ENCODE measurements at places on chromosomes 6 and 20. TPM values are rescaled to one million over a fixed set of nuclear protein-coding genes. Genes with fewer than 3 reads are reported as not detected.

DNA sequence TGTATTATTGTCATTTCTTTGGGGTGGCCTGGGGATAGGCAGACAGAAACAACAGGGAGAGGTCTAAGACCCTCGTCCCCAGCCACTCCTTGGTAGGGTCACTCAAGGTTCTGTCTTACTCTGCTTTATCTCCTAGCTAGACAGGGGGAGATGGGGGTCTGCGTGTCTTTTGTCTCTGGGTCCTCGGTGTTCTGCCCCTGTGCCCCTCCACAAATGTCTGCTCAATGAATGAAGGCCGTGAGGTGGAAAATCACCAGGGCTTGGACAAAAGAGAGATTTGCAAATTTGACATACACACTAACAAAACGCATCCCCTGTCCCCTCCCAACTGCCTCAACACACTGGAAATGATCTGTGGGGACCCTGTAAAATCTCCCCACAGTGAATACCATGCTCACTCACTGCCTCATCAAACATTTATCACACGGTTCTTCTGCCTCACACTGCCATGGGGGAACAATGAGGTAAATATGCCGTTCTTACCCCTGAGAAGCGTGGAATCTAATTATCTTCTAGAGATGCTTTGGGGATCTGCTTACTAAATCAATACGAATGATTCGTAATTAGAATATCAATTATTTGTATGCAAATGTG lies 13.2 kb upstream of the VAPB start:
- H3K27ac ChIP-seq = no peak overlapping the region

DNA sequence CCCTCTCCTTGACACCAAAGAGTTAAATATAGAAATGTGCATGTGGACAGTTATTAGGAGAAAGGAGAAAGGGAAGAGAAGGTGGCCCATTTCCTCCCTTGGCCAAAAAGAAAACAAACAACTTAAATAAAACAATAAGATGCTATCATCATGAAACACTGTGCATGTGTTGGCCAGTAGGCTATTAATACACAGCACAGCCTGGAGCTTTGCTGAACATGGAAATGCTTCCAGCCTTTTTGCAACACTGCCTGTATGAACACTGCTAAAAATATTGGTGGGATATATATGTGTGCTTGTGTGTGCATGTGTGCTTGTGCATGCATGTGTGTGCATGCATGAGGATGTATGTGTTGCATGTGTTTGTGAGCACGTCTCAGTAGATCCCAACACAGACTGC lies 100.4 kb downstream of the LY86 start:
- H3K27me3 ChIP-seq = no peaks in the 10 kb centered on the region
- peak overlapping the region; percentile 96 for H3K27ac ChIP-seq
- no peak for DNase-seq
- no peak overlapping the region for H3K4me3 ChIP-seq
- no peaks in the 10 kb centered on the region for H3K36me3 ChIP-seq

GRCh38 chr6:149563928-149564325 lies 2.2 kb upstream of the GINM1 start:
- peaks cover 9% of the 10 kb centered on the region for H3K4me1 ChIP-seq
- no peak for DNase-seq
- H3K27ac ChIP-seq = no peak overlapping the region
- H3K27me3 ChIP-seq = peaks cover 24% of the 10 kb centered on the region
- H3K4me3 ChIP-seq = no peak overlapping the region
- no peaks in the 10 kb centered on the region for H3K36me3 ChIP-seq

- peak overlapping the region; percentile 62 for H3K4me3 ChIP-seq
- DNase-seq = no peak
- H3K36me3 ChIP-seq = no peaks in the 10 kb centered on the region
- H3K4me1 ChIP-seq = peaks cover 7% of the 10 kb centered on the region
Measured at GRCh38 chr6:36840432-36841403, 1.5 kb upstream of the CPNE5 start.

GRCh38 chr6:14834851-14835530 lies 410.9 kb upstream of the JARID2 start:
- H3K36me3 ChIP-seq = no peaks in the 10 kb centered on the region
- no peak overlapping the region for H3K4me3 ChIP-seq
- DNase-seq = no peak
- peaks cover 29% of the 10 kb centered on the region for H3K4me1 ChIP-seq
- H3K27ac ChIP-seq = no peak overlapping the region

- H3K27ac ChIP-seq = no peak overlapping the region
- no peaks in the 10 kb centered on the region for H3K27me3 ChIP-seq
- DNase-seq = no peak
- H3K4me1 ChIP-seq = no peaks in the 10 kb centered on the region
- no peak overlapping the region for H3K4me3 ChIP-seq
Measured at GRCh38 chr6:35388772-35389352, 46.5 kb downstream of the PPARD start.

DNA sequence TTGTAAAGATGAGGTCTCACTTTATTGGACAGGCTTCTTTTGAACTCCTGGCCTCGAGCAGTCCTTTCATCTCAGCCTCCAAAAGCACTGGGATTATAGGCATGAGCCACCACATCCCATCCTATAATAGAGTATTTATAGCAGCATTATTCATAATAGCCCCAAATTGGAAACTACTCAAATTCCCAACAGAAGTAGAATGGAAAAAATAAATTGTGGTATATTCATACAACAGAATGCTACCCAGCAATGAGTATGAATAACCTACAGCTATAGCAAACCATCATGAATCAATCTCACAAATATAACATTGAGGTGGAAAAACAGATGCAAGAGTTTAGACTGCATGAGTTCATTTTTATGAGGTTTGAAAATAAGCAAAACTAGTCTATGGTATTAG lies 84.8 kb upstream of the BTBD3 start:
- no peak overlapping the region for H3K4me3 ChIP-seq
- DNase-seq = no peak
- no peaks in the 10 kb centered on the region for H3K36me3 ChIP-seq
- H3K27ac ChIP-seq = no peak overlapping the region
- H3K4me1 ChIP-seq = no peaks in the 10 kb centered on the region
- no peaks in the 10 kb centered on the region for H3K27me3 ChIP-seq

GRCh38 chr6:134422426-134423231 lies 104.7 kb upstream of the SGK1 start:
- no peak overlapping the region for H3K27ac ChIP-seq
- peaks cover 3% of the 10 kb centered on the region for H3K27me3 ChIP-seq
- no peaks in the 10 kb centered on the region for H3K36me3 ChIP-seq
- no peak overlapping the region for H3K4me3 ChIP-seq

GRCh38 chr6:3195695-3196497 lies 31.6 kb downstream of the TUBB2B start:
- H3K4me3 ChIP-seq = no peak overlapping the region
- H3K27me3 ChIP-seq = no peaks in the 10 kb centered on the region
- no peak overlapping the region for H3K27ac ChIP-seq
- DNase-seq = no peak
- no peaks in the 10 kb centered on the region for H3K36me3 ChIP-seq

GRCh38 chr6:14984519-14984853 lies 261.4 kb upstream of the JARID2 start:
- peaks cover 3% of the 10 kb centered on the region for H3K4me1 ChIP-seq
- H3K4me3 ChIP-seq = no peak overlapping the region
- H3K27ac ChIP-seq = no peak overlapping the region
- H3K27me3 ChIP-seq = peaks cover 4% of the 10 kb centered on the region
- no peak for DNase-seq

DNA sequence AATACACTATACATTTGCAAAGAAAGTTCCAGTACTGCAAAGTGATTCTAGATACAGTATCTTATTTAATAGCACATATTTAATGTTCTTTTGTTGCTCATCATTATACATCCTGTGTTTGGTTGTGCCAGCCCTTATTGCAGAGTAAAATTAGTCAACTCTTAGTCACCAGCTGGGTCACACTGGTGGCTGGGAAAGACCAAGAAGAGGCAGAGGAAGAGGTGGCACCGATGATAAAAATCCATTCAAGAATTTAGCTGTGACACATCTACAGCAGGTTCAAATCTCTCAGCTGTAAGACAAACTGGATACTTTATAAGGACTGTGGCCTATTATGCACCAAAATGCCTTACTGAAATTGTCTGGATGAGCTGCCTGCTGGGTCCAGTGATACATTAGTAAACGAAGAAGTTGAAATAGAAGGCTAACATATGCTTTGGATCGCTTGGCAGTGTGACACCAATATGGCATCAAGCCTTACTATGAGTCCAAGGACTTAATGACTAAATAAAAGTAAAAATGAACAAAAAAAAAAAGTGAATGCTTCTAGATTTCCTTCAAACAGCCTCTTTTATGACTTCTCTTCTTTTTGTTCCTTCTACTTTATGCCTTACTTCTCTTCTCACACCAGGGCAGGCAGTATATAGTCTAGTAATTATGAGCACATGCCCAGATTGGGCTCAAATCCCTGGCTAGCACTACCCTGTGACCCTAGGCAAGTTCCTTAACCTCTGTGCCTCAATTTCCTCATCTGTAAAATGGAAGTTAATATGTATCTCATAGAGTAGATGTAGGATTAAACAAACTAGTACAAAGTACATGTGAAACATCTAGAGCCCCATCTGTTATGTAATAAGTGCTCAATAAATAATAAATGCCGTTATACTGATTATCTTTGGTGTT lies 29.4 kb upstream of the RNF8 start:
- H3K36me3 ChIP-seq = peaks cover 14% of the 10 kb centered on the region
- no peaks in the 10 kb centered on the region for H3K27me3 ChIP-seq
- no peak overlapping the region for H3K4me3 ChIP-seq
- H3K27ac ChIP-seq = no peak overlapping the region
- H3K4me1 ChIP-seq = no peaks in the 10 kb centered on the region

- peak overlapping the region; percentile 43 for H3K27ac ChIP-seq
- peaks cover 11% of the 10 kb centered on the region for H3K27me3 ChIP-seq
- H3K4me1 ChIP-seq = peaks cover 5% of the 10 kb centered on the region
- DNase-seq = no peak
- no peak overlapping the region for H3K4me3 ChIP-seq
Measured at GRCh38 chr20:48098866-48099265, 313.6 kb upstream of the SULF2 start.

GRCh38 chr6:42179945-42180313 lies 6.8 kb downstream of the GUCA1A start:
- H3K36me3 ChIP-seq = no peaks in the 10 kb centered on the region
- peaks cover 8% of the 10 kb centered on the region for H3K4me1 ChIP-seq
- peaks cover 12% of the 10 kb centered on the region for H3K27me3 ChIP-seq
- no peak overlapping the region for H3K4me3 ChIP-seq
- no peak overlapping the region for H3K27ac ChIP-seq

DNA sequence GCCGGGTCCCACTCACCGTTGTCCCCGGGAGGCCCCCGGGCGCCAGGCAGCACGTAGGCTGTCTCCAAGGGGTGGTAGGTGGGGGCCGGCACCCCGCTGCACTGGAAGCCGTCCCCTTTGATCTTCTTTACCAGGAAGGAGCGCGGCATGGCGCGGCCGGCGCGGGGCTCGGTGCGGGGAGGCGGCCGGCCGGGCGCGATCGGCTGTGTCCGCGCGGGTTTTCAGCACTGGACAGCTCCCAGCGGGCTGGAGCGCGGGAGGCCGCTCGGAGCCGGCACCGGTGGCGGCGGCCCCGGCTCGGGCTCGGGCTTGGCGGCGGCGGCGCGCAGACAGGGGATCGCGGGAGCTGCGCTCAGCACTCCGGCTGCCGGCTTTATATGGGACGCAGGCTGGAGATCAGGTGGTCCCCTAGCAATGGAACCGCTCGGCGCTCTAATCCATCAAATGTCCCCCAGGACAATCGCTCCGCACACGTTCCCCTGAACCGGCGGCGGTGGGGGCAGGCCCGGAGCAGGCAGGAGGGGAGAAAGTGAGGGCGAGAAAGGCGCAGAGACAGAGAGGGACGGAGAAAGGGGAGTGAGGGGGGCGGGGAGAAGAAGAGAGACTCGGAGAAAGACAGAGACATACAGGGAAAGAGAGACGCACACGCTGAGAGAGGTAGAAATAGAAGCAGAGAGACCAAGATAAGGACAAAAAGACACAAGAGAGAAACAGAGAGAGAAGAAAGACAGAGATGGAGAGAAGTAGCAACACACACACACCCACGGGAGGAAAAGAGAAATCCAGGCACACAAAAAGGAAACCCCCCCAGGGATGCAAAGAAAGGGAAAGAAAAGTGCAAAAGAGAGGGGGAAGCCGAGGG lies at the start of gene SCRT2:
TSS of gene SCRT2 (minus strand) at position 350 of the 862 bp plus-strand sequence. CDS start at position 149, 201 bp downstream.
- H3K27ac ChIP-seq = no peak within 1 kb of the TSS
- peak; percentile 85 for DNase-seq
- peaks cover 5% of the 10 kb centered on the region for H3K4me1 ChIP-seq
- no peaks in the 10 kb centered on the region for H3K36me3 ChIP-seq

- no peaks in the 10 kb centered on the region for H3K27me3 ChIP-seq
- H3K27ac ChIP-seq = peak overlapping the region; percentile 60
- no peak overlapping the region for H3K4me3 ChIP-seq
- no peak for DNase-seq
- no peaks in the 10 kb centered on the region for H3K36me3 ChIP-seq
- H3K4me1 ChIP-seq = no peaks in the 10 kb centered on the region
Measured at GRCh38 chr20:53032478-53032932, 60.3 kb downstream of the TSHZ2 start.

DNA sequence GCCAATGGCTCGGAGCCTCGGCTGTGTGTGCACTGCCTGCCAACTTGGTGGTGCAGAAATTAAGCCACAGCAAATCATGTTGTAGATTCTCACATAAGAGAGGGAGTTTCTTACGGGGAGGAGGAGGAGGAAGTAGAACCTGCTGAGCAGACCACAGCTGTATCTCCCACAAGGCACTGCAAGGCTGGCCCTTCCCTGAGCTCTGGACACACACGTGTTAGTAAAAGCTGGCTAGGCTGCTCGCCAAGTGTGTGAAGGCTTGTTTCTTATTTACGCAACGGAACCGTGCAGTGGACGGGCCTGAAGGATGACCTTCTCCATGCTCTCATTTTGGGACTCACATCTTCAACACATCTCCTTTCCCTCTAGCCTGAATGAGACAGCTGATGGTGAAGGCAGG lies 15.7 kb upstream of the QKI start:
- peaks cover 10% of the 10 kb centered on the region for H3K4me1 ChIP-seq
- H3K27ac ChIP-seq = no peak overlapping the region
- H3K4me3 ChIP-seq = no peak overlapping the region

DNA sequence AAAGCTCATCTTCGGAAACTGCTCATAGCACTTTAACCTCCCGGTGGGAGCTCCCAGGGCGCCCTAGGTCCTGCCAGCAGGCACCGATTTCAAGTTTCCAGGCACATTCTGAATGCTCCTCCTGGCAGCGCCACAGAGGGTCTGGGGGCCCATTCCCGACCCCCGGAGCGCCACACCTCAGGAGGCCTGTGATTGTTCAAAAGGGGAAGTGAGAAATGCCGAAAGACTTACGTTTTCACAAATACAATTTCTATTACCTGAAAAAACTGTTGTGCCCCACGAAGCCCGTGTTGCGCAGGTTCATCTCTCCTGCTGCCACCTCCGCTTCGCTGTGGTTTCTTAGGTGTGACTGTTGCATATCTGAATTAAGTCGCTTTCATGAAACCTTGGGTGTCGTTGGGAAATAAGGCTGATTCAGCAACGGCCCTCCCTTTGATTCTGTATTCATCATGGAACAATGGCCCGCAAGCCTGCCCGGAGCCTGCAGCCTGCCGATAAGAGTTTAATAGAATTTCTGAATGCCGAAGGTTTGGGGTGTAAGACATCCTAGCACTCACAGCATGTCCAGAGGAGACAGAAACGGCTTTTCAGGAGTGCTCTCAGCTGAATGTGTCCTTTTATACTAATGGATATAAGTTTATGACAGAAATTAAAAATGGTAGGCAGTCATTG lies 1.9 kb upstream of the MYT1 start:
- H3K36me3 ChIP-seq = no peaks in the 10 kb centered on the region
- H3K27ac ChIP-seq = no peak overlapping the region
- H3K27me3 ChIP-seq = peaks cover 66% of the 10 kb centered on the region

Gene HMGCLL1
- 0.96 TPM for total RNA-seq

Gene DEFB124
- not detected for total RNA-seq

Gene GRIK2
- total RNA-seq = 6.3 TPM

Gene RFX6
- 28.7 TPM for total RNA-seq

Gene KCNS1
- total RNA-seq = 0.07 TPM

Gene METTL24
- total RNA-seq = 10.0 TPM

Gene GHRH
- 0.75 TPM for total RNA-seq

Gene CALHM5
- 0.09 TPM for total RNA-seq

Gene PI16
- not detected for total RNA-seq

All from progenitor cell of endocrine pancreas (in vitro differentiated cells).